ENCODE measurements at places on chromosomes 2 and 18. TPM values are rescaled to one million over a fixed set of nuclear protein-coding genes. Genes with fewer than 3 reads are reported as not detected.

DNA sequence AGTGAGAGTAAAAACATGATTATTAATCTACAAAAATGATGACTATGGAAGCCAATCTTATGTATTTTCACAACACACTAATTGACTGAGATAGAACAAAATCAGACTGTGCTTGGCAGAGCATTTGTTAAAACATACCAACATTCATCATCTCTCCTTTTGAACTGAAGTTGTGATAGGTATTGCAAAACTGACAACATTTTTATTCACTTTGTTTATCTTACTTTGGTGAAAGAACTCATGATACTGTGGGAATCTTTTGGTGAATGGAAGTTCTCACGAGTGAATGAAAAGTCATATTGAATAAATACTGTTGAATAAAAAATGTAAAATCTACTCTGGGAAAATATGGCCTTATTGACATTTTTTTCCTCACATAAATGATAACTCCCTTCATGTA, 1430.2 kb upstream of the PIK3C3 start:
- no peak for DNase-seq
- H3K27ac ChIP-seq, result no peak overlapping the region
- no peaks in the 10 kb centered on the region for H3K36me3 ChIP-seq
- no peak overlapping the region for H3K4me3 ChIP-seq

DNA sequence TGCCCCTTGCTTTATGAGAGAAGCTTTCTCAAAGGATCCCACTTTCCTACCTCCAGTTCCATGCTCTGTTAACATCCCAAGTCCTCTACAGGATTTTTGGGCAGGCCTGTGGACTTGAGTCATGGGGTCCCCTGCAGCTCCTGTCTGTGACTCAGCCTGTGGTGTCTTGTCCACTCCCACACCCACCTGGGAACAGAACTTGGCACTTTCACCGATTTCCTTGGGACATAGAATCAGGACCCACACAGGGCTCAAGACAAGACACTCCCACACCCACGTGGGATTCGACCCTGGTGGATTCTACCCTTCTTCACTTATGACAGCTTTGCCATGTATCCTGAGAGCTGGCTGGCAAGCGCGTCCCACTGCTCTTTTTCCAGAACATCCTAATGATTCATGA, 30.7 kb upstream of the HDAC4 start:
- H3K4me1 ChIP-seq, result peaks cover under 1% of the 10 kb centered on the region
- H3K36me3 ChIP-seq, result no peaks in the 10 kb centered on the region
- H3K27ac ChIP-seq, result no peak overlapping the region
- no peak overlapping the region for H3K4me3 ChIP-seq
- no peak for DNase-seq

DNA sequence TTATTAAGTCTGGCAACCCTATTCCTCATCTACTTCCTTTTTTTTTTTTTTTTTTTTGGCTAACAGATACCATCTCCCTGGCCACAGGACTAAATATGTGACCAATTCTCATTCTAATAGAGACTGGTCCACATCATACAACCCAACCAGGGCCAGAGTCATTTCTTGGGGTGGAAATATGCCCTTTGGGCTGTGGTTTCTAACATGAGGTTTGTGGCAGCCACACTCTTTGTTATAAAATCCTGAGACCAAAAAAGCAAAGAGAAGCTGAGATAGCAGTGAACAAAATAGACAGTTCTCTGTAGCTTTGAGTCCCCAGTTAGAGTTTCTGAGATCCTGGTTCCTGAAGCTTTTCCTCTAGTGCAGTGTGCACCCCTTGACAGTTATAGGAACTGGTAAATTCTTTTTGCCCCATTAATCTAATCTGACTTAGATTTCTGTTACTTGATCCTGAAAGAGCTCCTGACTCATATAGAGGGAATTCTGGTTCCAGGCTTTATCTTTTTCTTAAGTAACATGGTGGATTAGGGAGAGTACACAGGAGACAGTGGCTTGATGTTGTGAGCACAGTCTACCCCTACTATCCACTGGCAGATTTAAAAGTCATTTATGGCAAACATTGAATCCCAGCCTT, 86.8 kb downstream of the MAIP1 start:
- H3K27ac ChIP-seq, result no peak overlapping the region
- H3K4me1 ChIP-seq, result no peaks in the 10 kb centered on the region
- H3K36me3 ChIP-seq, result no peaks in the 10 kb centered on the region
- DNase-seq, result no peak
- no peak overlapping the region for H3K4me3 ChIP-seq

Gene ZNF519
- total RNA-seq, result 19.2 TPM

Gene TUBA4B
- total RNA-seq, result not detected

Gene HAT1
- 53.5 TPM for total RNA-seq

DNA sequence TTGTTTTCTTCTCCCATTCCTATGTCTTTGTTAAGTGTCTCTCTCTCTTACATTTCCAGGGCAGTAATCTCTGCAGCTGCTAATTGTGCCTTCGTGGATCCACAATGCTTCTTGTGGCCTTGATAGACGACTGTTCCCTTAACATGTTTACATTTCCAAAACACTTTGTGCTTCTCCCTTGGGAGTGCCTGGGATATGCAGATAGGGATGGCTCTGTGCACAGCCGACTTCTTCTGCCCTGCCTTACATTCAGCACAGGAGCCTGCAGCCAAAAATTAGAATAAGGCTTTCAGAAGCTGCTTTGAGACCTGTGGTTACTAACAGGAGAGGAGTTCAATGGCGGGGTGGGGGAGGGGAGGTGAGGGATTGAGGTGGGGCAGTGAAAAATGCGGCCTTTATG, 328.9 kb downstream of the TDRD15 start:
- no peaks in the 10 kb centered on the region for H3K36me3 ChIP-seq
- H3K27ac ChIP-seq, result no peak overlapping the region
- DNase-seq, result peak; percentile 58
- H3K4me3 ChIP-seq, result no peak overlapping the region

- H3K27ac ChIP-seq, result no peak overlapping the region
- H3K4me1 ChIP-seq, result no peaks in the 10 kb centered on the region
- DNase-seq, result no peak
- H3K36me3 ChIP-seq, result no peaks in the 10 kb centered on the region
- no peak overlapping the region for H3K4me3 ChIP-seq
Observed at GRCh38 chr2:201996679-201997314, 36.9 kb upstream of the FZD7 start.

DNA sequence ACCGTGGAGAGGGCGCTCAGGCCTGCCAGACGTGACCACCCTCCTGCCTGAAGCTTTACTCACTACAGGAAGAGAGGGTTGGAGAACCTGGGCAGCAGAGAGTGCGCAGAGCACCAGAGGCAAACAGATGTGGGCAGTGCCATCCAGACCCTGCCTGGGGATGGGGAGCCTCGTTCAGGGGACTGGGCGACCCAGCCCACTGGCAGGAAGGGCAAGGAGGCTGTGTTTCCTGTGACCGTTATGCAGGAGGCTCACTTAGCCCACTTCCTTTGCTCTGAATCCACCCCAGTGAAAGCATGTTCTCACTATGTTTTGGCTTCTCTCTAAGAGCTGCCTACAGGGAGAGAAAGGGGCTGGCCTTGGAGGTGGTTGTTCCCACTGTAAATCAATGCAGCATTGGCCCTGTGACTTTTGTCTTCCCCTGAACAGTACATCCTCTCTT, 23.0 kb upstream of the ACKR3 start:
- no peaks in the 10 kb centered on the region for H3K36me3 ChIP-seq
- DNase-seq, result no peak
- no peak overlapping the region for H3K27ac ChIP-seq
- H3K4me3 ChIP-seq, result no peak overlapping the region

GRCh38 chr2:20184067-20184938, 40.6 kb downstream of the SDC1 start:
- no peak for DNase-seq
- H3K27ac ChIP-seq, result no peak overlapping the region
- H3K4me3 ChIP-seq, result no peak overlapping the region
- H3K36me3 ChIP-seq, result no peaks in the 10 kb centered on the region

Gene DOK1
- total RNA-seq, result 14.5 TPM

- H3K4me1 ChIP-seq, result no peaks in the 10 kb centered on the region
- no peaks in the 10 kb centered on the region for H3K27me3 ChIP-seq
- H3K4me3 ChIP-seq, result no peak overlapping the region
- no peak overlapping the region for H3K27ac ChIP-seq
Observed at GRCh38 chr18:58531236-58531635, 97.7 kb downstream of the ALPK2 start.

Gene LHCGR
- total RNA-seq, result 0.66 TPM

Gene XDH
- total RNA-seq, result under 0.01 TPM

Gene SMYD1
- 0.06 TPM for total RNA-seq

GRCh38 chr2:70730730-70731129, 37.3 kb downstream of the ADD2 start:
- H3K4me3 ChIP-seq, result no peak overlapping the region
- no peak overlapping the region for H3K27ac ChIP-seq
- H3K27me3 ChIP-seq, result no peaks in the 10 kb centered on the region

Gene HOXD1
- total RNA-seq, result 0.66 TPM

- H3K4me3 ChIP-seq, result no peak overlapping the region
- H3K27ac ChIP-seq, result no peak overlapping the region
- no peaks in the 10 kb centered on the region for H3K4me1 ChIP-seq
- H3K36me3 ChIP-seq, result no peaks in the 10 kb centered on the region
- H3K27me3 ChIP-seq, result no peaks in the 10 kb centered on the region
- DNase-seq, result no peak
Observed at GRCh38 chr2:214547931-214548330, 137.1 kb downstream of the VWC2L start.

Gene ATP6V1B1
- not detected for total RNA-seq

- H3K36me3 ChIP-seq, result peaks cover 36% of the 10 kb centered on the region
- H3K4me3 ChIP-seq, result no peak overlapping the region
- H3K27ac ChIP-seq, result no peak overlapping the region
Observed at GRCh38 chr2:70080610-70081200, 6.6 kb upstream of the PCBP1 start.

- peak overlapping the region; percentile 86 for H3K27ac ChIP-seq
- DNase-seq, result peak; percentile 40
- H3K27me3 ChIP-seq, result peaks cover 3% of the 10 kb centered on the region
- peak overlapping the region; percentile 69 for H3K4me3 ChIP-seq
- no peaks in the 10 kb centered on the region for H3K36me3 ChIP-seq
Observed at GRCh38 chr2:26298638-26299393, 47.1 kb upstream of the SELENOI start.

- no peaks in the 10 kb centered on the region for H3K27me3 ChIP-seq
- no peak overlapping the region for H3K4me3 ChIP-seq
- DNase-seq, result no peak
- peaks cover 14% of the 10 kb centered on the region for H3K4me1 ChIP-seq
- H3K36me3 ChIP-seq, result peaks cover 36% of the 10 kb centered on the region
Observed at GRCh38 chr18:80159713-80160636, 50.9 kb downstream of the ADNP2 start.

DNA sequence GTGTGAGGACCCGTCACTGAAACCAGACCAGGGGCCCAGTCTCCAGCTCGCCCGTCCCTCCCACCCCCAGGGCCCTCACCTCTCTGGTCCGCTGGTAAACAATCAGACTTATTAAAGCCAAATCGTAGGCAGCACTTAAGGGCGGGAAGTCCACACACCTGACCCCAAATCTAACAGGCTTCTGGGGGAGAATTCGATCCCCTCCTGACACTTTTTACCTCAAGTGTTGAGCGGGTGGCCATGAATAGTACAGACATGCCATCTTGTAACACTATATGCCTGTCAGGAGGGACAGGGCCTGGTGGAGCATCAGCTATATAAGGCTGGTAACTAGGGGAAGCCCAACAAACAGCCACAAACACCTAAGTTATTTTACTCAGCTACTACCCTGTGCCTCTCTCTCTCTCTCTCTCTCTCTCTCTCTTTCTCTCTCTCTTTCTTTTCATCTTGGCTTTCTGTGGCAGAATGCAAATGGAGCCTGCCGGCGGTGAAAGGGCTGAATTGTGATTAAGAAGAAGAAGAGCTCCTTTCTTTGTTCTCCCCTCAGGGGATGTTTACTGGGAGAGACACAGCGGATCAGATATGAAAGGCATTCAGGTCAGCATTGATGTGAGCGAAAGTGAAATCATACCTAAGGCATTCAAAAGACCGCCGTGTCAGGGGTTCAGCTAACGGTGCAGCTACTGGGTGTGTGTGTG, 9.5 kb downstream of the ZEB2 start:
- peak overlapping the region; percentile 71 for H3K4me3 ChIP-seq
- H3K27ac ChIP-seq, result peak overlapping the region; percentile 97
- H3K36me3 ChIP-seq, result peaks cover 8% of the 10 kb centered on the region

- peaks cover 11% of the 10 kb centered on the region for H3K36me3 ChIP-seq
- H3K4me3 ChIP-seq, result no peak overlapping the region
- DNase-seq, result no peak
- H3K27me3 ChIP-seq, result no peaks in the 10 kb centered on the region
- no peaks in the 10 kb centered on the region for H3K4me1 ChIP-seq
Observed at GRCh38 chr2:206031162-206031784, 54.7 kb downstream of the INO80D start.

- no peak overlapping the region for H3K27ac ChIP-seq
- no peak overlapping the region for H3K4me3 ChIP-seq
- H3K4me1 ChIP-seq, result no peaks in the 10 kb centered on the region
Observed at GRCh38 chr2:169448316-169448715, 31.0 kb upstream of the BBS5 start.

DNA sequence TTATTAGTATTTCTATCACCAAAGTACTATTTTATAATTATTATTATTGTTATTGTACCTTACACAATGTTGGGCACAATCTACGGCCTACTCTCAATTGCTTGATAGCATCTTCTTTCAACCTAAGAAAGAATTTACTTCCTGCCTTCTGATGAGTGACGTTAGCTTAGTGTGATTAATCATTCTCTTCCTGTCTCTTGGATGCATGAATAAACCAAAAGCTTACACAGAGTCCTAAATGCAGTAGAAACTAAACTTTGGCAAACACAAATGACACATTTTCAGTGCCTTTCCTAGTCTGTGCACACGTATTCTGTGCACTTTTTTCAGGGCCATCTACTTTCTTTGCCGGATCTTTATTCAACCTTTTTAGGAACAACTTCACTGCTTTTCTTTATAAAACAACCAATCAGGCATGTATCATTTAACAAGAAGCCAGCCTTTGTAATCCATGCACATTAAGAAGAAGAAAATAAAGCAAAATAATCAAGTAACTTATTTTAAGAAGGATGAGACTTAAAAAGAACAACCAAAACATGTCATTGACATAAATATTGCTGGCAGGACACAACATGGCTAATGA, 19.1 kb downstream of the TRAK2 start:
- H3K36me3 ChIP-seq, result no peaks in the 10 kb centered on the region
- peak overlapping the region; percentile 37 for H3K27ac ChIP-seq
- peaks cover 3% of the 10 kb centered on the region for H3K4me1 ChIP-seq
- no peaks in the 10 kb centered on the region for H3K27me3 ChIP-seq

- H3K27ac ChIP-seq, result no peak overlapping the region
- H3K36me3 ChIP-seq, result no peaks in the 10 kb centered on the region
- H3K4me3 ChIP-seq, result no peak overlapping the region
- no peaks in the 10 kb centered on the region for H3K4me1 ChIP-seq
Observed at GRCh38 chr2:209648714-209649113, 122.9 kb upstream of the UNC80 start.

Gene CBLN2
- 73.7 TPM for total RNA-seq

Measured in spinal cord (tissue), 10 donors.